ENCODE measurements at places on chromosomes 6 and 20.

DNA sequence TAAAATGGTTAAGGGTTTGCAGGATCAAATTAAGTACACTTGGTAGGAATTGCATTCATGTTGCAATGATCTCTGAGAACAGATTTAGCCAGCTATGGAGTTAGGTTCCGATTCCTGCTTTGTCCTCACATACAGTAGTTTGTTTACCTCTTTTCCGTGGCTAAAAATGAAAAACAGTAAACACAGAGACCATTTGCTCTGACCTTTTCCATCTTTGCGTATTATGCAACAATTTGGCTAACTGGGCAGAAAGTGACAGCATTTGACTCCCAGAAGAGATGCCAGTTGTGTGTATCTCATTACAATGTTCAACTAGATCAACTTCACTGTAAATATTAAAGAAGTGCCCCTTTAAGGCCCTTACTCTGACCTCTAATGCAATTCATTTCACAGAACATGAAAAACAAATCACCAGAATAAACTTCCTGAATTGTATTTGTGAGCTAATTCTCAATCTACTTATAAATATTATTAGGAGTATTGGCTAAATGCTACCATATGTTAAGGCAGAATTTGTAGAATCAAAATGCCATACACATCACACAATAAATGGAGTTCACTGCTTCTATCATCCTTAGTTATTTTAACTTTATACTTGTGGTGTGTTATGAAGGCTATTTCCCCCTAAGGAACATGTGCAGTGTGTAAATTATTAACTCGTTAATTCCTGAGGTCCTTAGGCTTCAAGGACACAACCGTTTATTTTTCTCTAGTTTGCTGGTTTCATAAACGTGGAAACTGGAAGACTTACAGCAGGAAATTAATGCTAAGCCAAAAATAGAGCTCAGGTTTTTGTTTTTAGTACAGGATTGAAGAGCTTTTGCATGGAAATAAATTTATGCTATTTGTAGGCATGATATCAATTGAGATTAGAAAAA, 380.7 kb upstream of the CITED2 start:
- DNase-seq: no peak

DNA sequence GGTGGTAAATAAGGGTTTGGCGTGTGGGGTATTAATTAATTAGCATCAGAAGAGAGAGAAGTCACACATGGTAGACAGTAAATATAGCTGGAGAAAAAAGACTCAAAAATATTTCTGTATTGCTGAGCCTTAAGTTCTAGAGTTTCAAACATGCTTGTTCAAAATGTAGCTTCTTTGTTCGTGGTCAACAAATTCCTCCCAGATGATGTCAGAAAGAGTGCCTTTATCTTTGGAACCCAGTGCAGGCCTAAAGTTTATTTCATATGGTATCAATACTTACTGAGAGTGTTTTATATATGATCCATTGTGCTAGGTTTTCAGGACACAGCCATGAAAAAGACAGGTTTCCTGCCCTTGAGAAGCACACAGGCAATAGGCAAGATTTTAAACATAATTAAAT, 18.3 kb downstream of the MARCKS start:
- DNase-seq: no peak

- DNase-seq: no peak
Measured at GRCh38 chr6:158492881-158493280, 67.0 kb upstream of the TMEM181 start.

GRCh38 chr6:111157412-111157811, 70.1 kb downstream of the SLC16A10 start:
- peak; percentile 7 for DNase-seq

- DNase-seq: no peak
Measured at GRCh38 chr20:137668-138490, 4.5 kb upstream of the DEFB126 start.

DNA sequence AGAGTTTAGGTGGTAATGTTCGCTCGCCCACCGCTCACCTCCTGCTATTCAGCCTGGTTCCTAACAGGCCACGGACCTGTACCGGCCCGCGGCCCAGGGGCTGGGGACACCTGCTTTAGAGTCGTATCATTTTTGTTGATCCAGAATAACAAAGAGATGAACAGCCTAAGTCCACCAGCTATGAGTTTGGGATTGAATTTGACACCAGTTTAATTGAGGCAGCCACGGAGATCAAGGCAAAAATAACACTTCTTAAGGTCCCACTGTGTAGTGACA, 108.5 kb downstream of the TSHZ2 start:
- no peak for DNase-seq

DNA sequence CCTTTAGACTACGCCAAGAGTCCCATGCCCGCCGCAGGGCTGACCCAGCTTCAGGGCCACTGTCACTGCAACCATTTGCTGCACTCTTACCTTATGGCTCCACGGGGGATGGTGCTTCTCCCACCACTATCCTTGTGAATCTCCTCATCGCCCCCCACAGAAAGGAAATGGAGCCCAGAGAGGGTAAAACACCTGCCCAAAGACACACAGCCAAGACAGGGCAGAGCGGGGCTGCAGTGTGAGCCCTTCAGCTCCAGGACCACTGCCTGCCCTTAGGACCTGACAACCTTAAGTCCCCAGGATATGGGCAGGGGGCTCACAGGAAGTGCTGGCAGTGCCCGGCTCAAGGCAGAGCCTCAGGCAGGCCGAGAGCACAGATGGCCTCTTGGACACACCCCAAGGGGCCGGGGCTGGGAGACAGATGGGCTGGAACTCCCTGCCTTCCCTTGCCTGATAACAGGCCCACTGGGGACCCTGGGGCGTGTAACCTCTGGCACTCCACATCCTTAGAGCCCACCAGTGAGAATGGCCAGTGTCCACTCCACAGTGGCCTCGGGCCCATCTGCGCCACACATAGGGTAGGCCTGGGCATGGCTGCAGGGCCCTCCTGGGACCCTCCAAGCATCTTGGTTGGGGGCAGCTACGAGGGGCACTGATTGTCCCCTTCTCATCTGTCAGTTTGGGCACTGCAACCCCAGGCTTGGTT, 265.2 kb downstream of the TAF4 start:
- no peak for DNase-seq

DNA sequence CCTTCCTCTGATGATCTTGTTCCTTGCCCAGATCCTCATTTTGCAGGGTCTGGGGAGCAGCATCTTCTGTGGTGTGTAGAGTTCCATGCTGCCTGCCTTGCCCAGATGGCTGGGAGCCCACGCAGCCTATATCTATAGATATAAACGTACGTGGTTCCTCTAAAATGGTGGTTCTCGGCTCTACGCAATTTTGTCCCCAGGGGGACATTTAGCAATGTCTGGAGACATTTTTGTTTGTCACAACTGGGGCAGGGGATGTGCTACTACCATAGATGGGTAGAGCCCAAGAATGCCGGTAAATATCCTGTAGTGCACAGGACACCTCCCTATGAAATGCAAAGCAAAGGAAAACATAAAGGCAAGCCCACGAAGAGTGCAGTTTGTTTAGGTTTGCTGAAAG, 98.4 kb upstream of the SPACA1 start:
- no peak for DNase-seq

DNA sequence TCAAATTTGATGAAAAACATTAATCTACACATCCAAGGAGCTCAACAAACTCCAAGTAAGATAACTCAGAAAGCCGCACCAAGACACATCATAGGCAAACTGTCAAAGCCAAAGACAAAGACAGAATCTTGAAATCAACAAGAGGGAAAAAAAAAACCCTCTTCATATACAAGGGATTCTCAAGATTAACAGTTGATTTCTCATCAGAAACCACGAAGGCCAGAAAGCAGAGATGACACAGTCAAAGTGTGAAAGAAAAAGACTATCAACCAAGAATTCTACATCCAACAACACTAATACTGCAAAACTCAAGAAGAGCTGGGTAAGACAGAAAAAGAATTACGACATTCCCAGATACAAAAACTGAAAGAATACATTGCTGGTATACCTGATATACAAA, 73.8 kb downstream of the CDK19 start:
- no peak for DNase-seq

DNA sequence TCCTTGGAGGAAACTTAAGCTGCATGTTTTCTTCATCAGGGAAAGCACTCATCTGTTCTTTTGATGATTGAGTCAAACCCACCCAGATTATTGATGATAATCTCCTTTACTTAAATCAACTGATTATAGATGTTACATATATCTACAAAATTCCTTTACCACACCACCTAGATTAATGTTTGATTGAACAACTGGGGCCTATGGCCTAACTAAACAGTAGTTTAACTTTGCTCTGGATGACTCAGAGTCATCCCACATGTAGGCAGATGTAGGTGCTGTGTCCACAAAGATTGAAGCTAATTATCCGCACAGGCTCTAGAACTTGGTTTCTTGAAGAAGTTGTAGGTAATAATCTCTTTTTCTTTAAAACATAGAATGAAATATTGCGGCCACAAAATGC, 42.2 kb downstream of the PKIB start:
- no peak for DNase-seq

GRCh38 chr20:14189794-14190402, 147.5 kb downstream of the FLRT3 start:
- DNase-seq: no peak

- no peak for DNase-seq
Measured at GRCh38 chr6:105153676-105154075, 26.1 kb downstream of the POPDC3 start.

- DNase-seq: no peak
Measured at GRCh38 chr6:165376100-165376499, 66.7 kb upstream of the C6orf118 start.

- no peak for DNase-seq
Measured at GRCh38 chr6:147001621-147002020, 202.6 kb upstream of the STXBP5 start.

- DNase-seq: no peak
Measured at GRCh38 chr6:114096561-114097172, 125.7 kb upstream of the HDAC2 start.

DNA sequence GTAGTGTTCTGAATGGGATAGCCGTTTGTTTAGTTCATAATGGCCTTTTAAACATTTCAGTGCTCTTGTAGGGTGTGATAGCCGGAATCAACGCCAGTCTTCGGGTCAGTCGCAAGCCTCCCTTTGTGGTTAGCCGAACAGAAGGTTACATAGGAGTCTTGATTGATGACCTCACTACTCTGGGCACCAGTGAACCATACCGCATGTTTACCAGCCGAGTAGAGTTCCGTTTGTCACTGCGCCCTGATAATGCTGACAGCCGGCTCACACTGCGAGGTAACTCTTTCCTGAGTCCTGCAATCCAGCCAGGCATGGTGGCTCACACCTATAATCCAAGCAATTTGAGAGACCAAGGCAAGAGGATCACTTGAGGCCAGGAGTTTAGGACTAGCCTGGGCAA, 20.4 kb downstream of the MTO1 start:
- DNase-seq: no peak

DNA sequence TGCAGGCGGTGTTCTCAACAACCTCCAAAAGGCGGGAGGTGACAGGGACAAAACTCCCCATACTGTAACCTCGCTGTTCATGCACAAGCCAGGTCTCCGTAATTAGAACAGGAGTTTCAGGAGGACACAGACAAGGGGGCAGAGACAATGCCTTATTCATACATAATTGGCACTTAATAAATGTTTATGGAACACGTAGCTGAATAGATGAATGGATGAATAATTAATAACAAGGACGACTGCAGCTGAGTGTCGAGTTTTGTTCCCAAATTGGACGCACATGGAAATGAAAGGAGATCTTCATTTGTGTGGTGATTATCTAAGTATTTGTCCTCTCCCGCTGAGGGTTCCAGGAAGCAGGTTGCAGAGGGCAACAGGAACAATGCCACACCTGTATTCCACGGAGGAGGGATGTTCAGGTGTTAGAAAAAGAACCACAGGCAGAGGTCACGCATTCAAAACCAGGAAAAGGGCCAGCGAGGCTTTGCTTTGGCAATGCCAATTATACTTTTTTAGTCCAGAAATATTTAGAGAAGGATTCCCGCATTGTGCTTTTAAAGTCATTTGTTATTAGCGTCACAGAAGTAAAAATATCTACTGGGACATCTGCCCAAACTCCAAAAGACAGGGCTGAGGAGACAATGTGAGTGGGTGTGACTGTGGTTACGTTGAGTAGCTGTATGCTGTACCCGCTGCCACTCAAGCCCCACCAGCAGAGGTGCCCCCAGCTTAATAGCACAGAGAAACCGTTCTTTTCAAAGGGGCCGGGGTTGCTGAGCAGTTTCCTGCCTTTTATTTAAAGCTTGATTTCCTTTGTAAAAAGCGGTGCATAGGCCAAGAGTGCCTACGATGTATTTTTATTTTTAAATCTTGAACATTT, 123.3 kb downstream of the PXDC1 start:
- DNase-seq: no peak

DNA sequence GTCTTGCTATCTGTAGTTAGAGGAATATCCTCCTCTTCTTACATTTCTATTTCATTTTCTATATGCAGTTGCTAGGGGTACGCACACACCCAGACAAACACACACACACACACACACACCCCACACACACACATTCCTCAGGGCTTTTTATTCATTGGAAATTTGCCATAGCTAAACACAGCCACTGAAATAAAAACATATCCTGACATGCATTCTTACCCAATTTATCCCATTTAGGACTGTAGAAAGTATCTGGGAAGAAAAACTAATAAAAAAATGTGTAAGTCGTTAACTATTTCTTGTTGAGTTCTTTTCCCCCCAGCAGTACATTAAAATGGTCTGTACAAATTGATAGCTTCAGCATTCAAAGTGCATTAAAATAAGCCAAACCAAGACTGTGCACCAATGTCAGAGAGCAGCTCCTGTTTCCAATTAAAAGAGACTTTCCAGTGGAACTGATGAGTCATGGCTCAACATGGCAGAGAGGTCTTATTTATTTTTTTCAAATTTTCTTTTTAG, 357.9 kb upstream of the AGPAT4 start:
- DNase-seq: no peak

DNA sequence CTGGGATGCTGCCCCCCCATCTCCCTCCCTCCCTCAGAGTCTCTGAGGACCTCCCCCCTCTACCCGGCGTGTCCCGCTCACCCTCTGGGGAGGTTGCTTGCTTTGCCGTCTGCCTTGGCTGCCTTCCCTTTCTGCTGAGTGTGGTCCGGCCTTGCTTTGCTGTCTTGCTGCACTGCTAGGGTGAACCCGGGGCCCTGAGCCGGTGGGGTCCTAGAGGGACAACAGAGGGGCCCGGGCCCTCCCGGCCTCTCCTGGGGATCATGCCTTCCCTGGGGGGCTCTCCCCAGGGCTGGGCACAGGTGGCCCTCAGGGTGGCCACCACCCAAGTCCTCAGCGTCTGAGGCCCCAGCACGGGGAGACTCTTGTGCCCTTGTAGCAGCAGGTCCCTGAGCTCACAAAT, 19.3 kb downstream of the SLCO4A1 start:
- DNase-seq: no peak

Measured in stimulated activated CD4-positive, alpha-beta T cell treated with anti-CD3 and anti-CD28 coated beads, Interleukin-4, amount 100 ng/mL, for 48 hours (primary cell).